Activated CD8-positive, alpha-beta memory T cell treated with anti-CD3 and anti-CD28 coated beads, Interleukin-2, amount 50 U/mL, for 4 hours (primary cell): ENCODE measurements at places on chromosomes 12 and 14.

DNA sequence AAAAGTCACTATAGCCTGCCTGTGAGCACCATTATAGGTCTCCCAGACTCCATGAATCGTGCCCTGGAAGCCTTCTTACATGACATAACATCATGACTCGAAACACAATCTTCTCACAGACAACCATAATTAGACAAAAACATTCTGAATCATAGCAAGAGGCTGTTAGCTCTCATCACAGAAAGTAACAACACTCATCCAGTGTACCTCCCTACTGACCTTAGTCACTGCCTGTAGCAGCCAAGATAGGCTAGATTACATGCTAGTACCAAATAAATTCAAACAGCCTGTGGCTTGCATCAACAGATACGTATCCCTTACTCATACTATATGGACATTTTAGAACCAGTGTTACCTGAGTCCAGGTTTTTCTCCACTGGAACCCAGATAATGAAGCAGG lies 663.8 kb upstream of the FOXG1 start:
- no peak for DNase-seq

GRCh38 chr12:61250303-61250702 lies 1009.9 kb upstream of the USP15 start:
- DNase-seq, result no peak

DNA sequence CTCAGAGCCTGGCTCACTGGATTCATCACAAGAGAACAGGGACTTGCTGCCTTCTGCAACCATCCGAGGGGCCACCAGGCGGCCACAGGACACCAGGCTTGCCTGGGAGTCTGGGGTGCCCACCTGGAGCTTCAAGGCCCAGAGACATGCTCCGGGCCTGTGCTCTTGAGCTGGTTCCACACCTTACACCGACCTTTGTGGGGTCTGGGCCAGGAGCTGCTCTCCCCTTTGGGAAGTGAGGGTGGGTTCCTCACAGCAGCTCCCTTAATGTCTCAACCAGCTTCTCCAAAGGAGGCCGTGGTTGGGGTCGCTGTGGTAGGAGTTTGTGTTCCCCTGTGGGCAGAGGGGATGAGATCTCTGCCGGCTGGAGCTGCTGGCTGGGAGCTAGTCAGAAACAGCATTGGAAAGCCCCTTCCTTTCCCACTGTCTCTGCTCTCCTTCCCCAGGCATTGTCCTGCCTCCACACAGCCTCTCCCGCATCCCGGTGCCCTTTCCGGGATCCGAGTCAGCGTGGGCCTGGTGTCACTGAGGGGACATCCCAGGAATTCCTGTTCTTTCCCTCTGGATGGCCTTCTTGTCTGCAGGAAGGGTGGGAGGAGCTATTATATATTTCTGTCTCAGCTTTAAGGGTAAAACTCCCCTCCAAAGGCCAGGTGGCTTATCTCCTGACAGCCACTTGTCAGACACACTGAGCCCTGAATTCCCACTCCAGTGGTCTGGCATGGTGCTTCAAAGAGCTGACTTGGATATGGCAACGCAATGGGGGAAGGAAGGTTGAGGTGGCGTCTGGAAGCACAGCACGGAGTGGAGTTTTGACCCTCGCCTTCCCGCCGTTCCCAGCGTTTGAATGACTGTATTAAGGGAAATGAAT lies 5.1 kb upstream of the PAPLN start:
- no peak for DNase-seq

- no peak for DNase-seq
Measured at GRCh38 chr14:92540472-92541048, 27.0 kb downstream of the RIN3 start.

DNA sequence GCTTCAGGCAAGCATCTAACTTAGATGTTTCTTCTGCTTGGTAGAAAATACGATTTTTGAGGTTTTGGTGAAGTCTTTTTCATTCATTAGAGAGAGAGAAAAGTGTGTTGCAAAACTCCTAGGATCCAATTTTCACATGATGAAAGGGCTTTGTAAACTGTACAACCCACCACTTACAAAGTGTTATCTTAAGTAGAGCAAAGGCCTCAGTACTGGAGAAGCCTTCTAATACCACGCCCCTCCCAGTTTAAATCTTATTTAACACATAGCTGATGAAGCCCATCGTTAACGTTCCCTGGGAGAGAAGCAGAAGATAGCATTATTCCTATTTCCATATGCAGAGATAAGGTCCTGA lies 869 bp downstream of the APOLD1 start:
- DNase-seq, result no peak

- no peak for DNase-seq
Measured at GRCh38 chr14:58638231-58639197, 752 bp downstream of the DACT1 start.

DNA sequence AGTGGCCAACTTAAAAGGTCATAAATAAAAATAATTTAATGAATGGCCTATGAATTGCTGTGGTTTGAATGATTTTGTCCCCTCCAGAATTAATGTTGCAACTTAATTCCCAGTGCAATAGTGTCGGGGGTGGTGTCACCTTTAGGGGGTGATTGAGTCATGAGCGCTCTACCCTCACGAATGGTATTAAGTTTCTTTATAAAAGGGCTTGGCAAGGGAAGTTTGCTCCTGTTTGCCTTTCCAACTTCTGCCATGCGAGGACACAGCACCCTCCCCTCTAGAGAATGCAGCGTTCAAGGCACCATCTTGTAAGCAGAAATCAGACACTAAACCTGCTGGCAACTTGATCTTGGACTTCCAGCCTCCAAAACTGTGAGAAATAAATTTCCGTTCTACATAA lies 253.3 kb downstream of the ATXN7L3B start:
- DNase-seq, result no peak

DNA sequence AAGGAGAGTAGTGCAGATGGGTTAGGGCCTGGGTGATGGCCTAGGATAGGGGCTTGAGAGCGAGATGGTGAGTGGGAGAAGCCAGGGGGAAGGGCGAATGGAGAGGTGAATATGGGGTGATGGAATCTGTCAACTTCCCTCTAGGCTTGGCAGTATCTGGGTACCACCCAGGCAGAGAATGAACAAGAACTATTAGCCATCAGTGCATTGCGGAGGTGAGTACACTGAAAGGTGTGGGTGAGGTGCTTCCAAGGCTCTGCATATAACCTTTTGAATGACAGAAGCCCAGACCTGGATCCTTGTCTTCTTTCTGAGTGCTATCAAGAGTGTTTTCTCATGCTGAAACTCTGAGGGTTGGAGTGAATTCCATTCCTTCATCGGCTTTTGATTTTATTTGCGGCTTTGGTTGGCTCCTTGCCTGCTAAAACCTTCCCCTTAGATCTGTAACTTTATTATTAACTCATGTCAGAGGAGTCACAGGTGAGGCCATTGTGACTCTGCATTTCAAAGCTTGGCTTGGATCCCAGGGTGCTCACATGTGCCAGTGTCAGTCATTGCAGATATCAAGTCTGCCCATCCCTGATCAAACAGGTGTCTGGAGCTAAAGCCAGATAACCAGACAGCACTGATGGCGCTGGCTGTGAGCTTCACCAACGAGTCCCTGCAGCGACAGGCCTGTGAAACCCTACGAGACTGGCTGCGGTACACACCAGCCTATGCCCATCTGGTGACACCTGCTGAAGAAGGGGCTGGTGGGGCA lies 18.6 kb downstream of the PEX5 start:
- no peak for DNase-seq

- no peak for DNase-seq
Measured at GRCh38 chr14:55136885-55137786, 8.1 kb downstream of the LGALS3 start.

DNA sequence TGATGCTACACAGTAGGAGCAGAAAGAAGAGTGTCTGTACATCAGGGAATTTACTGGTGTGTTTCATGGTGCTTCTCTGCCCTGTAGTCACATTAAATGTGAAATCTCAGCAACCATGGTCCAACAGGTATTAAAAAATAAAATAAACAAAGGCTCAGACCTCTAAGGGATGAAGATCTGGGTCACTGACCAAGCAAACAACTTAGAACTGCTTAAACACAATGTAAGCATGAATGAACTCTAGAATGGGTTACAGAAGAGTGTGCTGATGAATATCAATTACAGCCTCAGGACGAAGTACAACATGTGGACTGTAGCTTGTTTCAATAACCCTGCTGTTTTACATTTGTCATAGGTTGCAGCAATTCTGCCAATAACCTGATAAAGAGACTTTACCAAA lies 47.4 kb downstream of the SLC35F4 start:
- no peak for DNase-seq

DNA sequence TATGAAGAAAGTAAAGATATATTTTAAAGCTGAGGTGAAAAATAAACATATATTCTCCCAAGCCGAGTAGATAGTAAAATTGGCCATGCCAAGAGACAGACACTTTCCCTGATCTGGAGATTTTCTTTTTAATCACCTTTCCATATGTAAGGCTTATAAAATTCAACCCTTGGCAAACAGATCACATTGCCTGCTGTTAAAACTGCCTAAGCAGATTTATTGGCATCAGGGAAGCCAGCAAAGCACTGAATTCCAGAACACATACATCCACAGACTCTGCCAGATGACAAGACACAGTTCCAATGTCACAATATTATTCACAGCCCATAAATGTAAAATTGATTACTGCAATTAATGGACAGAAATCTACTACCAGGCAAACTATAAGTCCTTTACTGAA lies 78.2 kb upstream of the GARIN2 start:
- DNase-seq, result no peak

- DNase-seq, result no peak
Measured at GRCh38 chr14:21109377-21110138, 8.7 kb downstream of the TMEM253 start.

DNA sequence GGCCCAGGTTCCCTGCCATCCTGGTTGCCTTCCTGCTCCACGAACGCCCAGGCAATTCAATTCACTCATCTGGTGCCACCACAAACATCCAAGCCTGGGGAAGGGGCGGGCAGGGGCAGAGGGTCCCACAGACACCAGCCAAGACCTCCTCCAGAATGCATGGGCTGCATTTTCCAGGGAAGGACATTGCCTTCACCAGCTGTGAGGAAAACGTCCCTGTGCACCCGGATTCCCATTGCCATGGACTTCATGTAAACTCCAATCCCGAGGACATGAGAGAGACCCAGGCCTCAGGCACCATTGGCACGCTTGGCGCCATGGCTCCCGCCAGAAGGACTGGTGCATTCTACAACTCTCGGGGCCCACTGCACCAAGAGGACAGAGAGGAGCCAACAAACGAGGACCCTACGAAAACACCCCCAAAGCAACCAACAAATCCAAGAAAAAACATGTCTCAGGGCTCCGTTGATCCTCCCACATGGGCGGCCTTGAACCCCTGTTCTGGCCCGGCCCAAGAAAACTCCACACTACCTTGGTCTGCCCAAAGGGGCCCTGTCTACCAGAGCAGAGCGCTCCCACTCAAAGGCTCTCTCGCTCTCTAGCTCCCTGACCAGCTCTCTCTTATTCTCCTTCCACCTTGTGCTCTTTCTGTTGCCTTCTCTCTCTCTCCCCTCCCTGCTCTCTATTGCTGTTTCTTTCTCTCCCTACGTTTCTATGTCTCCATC lies 183.9 kb downstream of the ALG10 start:
- no peak for DNase-seq

DNA sequence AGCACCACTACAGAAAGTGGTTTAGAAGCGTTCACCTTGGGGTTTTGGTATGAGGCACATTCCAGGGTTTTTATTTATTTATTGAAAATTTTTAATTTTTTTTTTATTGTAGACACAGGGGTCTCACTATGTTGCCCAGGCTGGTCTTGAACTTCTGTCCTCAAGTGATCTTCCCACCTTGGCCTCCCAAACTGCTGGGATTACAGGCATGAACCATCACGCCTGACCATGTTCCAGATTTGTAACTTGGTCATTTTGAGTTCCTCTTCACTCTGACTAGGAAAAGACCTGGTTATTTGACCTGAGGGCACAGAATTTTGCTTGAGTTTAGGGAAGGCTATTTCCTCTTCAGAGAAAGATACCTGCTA lies 3.1 kb downstream of the MLEC start:
- DNase-seq, result no peak
